ENCODE measurements at places on chromosomes 5 and 9.

DNA sequence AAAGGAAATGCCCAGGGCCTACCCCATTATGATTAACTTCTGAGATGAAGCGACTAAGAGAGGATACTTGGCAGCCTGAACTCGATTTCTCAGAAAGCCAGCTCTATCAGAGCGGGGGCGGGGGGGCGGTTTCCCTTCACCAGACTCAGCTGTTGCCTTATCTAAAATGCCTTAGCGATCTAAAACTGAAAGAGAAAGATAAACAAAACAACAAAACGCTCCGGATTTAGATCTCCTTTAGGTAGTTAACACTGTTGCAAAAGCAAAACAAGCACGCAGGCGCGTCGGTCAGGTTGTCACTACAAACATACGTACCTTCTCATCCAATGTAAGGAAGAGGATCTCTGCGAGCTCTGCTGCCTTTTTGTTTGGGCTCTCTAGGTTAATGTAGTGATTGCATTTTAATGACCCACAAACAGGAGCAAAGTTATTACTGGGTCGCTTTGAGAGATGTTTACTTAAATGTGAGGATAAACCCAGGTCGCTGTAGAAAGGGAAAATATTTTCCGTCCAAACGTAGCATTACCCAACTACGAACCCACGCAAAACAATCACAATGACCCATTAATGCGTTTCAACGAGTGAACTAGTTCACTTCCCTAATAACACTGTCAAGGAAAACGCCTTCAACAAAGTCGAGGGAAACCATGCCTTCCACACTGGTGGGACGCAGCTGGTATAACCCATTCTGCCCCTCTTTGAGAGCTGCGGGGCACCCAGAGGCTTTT lies 982 bp downstream of the EPB41L4A start:
- no peak for DNase-seq

GRCh38 chr9:13487498-13487897 lies 208.0 kb upstream of the MPDZ start:
- no peak for DNase-seq

- no peak for DNase-seq
These were observed 267.1 kb downstream of the GADD45G start for GRCh38 chr9:89871871-89872331.

DNA sequence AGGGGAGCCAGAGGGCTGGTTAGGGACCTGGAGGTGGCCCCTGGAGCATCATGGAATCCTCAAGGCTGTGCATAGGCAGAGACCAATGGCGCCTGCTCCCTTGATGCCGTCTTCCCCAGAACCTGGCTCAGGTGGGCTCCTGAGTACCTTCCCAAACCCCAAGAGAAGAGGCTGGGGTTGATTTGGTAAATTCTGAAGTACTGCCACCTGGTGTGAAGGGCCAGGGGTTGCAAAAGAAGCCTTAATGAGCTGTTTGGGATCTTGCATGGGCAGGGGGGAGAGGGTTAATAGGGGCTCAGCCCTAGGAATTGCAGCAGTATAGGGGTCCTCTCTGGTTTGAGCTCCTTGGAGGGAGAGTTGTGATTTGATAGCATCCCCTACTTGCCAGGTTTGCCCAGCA lies 52.1 kb downstream of the CYSTM1 start:
- no peak for DNase-seq

GRCh38 chr5:93585767-93586385 lies 2.9 kb downstream of the NR2F1 start:
- DNase-seq = no peak

DNA sequence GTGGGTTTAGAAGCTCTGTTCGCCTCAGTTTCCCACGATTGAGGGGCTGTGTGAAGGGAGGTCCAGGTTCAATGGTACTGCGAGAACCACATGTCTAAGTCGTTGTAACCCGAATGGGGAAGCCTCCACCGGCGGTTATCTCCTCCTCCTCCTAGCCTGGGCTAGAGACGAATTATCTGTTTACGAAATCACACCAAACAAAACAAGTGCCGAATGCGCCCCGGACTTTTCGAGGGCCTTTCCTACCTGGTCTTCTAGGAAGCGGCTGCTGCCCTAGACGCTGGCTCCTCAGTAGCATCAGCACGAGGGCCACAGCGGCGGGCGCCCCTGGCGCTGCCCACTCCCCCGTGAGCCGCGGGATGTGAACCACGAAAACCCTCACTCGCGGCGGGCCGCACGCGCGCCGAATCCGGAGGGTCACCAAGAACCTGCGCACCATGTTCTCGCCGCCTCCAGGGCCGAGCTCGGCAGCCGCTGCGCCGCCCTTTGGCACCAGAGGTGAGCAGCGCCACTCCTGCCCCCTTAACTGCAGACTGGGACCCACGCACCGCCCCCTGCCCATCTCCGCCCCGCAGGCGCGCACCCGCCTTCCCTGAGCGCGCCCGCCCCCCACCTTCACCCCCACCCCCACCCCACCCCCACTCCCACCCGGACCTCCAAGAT lies at the start of gene CDKN2A:
TSS of gene CDKN2A (minus strand) at position 500 of the 663 bp plus-strand sequence.
- peak; percentile 23 for DNase-seq

DNA sequence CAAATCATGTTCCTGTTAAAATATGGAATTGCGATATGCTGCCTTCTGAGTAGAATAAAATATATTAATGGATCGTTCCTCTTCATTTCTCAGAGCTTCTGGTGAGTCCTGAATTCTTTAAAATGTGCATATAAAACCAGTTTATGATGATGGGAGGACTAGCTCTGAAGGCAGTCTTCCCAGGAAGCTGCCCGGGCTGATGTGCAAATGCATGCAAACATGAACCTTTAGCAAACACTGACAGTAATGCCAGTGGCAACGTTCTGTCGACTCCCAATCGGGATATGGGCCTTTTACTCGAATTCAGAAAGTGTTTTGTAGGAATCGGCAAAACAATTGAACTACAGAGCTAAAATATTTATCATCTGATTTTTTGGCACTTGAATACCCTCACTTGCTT lies 93.6 kb downstream of the TLE4 start:
- DNase-seq = no peak

- no peak for DNase-seq
These were observed 291.9 kb downstream of the FBXL7 start for GRCh38 chr5:15791859-15792258.

GRCh38 chr9:16057541-16057940 lies 504.7 kb downstream of the CCDC171 start:
- DNase-seq = no peak

DNA sequence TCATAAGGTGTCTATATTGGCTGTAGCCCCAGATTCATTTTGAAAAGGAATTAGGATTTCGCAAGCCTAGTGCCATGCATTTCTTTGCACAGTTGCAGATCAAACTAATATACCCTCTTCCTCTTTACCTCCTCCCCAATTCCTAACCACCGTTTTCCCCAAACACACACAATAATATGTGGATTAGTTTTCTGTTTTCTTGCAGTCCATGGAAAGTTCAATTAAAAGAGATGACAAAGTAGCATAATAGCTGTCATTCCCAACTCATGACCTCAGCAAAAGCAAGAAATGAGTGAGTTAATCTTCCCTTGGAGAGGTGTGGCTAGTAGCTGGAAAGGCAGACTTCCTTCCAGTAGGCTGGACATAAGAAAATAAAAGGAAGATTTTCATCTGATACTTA lies 349.1 kb downstream of the TMEM232 start:
- DNase-seq = no peak

- no peak for DNase-seq
These were observed 53.6 kb downstream of the RASGEF1C start for GRCh38 chr5:180155365-180155926.

- DNase-seq = no peak
These were observed 841 bp downstream of the CYSRT1 start for GRCh38 chr9:137225699-137226331.

Measured in stimulated activated CD8-positive, alpha-beta memory T cell treated with anti-CD3 and anti-CD28 coated beads, Interleukin-12 subunit alpha, Interleukin-12 subunit beta, amount 100 ng/mL, for 4 hours (primary cell).